Stimulated activated effector memory CD8-positive, alpha-beta T cell treated with anti-CD3 and anti-CD28 coated beads, Interleukin-12 subunit alpha, Interleukin-12 subunit beta, amount 100 ng/mL, for 72 hours (primary cell): ENCODE measurements at places on chromosomes 1 and 21.

DNA sequence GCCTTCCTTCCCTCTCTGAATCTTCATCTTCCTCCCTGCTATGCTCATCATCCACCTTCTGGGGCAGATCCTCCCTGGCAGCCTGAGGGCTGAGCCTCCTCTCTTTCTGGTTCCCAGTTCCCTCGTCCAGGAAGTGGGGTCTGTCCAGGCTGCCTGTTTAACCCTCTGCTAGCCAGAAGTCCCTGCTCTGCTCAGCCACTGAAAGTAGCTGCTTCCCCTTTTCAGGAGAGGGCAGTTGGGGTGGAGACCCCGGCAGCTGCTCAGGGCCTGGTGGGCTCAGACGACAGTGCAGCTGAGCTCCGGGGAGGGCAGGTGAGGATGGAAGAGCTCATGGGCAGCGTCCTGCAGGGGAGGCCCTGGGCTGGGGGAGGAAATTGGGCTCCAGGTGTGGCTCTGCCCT lies 43.1 kb upstream of the ETV3 start:
- DNase-seq: no peak

GRCh38 chr1:75791022-75791421 lies 5.0 kb downstream of the RABGGTB start:
- no peak for DNase-seq

DNA sequence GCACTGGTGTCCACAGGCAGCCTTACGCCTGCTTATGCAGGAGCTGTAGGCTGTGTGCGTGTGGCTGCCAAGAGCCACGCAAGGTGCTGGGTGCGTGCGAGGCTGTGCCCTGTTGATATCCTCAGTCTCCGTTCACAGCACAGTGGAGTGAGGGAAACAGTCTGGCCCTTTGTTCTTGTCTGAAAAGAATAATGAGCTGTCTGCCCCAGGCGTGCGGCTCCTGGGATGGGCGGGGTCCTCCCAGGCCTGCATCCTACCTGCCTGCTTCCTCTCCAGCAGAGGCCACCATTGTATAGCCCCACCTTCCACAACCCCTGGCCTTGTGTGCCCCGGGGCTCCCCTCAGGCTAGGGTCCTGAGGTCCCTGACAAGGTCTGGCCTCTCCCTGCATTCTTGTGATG lies 47.0 kb upstream of the KDM4A start:
- no peak for DNase-seq

GRCh38 chr1:10803971-10804820 lies 7.8 kb upstream of the CASZ1 start:
- DNase-seq: no peak

GRCh38 chr1:154791292-154792166 lies 78.6 kb downstream of the KCNN3 start:
- peak; percentile 82 for DNase-seq

- DNase-seq: no peak
These were observed 28.6 kb upstream of the JUN start for GRCh38 chr1:58812468-58812867.

DNA sequence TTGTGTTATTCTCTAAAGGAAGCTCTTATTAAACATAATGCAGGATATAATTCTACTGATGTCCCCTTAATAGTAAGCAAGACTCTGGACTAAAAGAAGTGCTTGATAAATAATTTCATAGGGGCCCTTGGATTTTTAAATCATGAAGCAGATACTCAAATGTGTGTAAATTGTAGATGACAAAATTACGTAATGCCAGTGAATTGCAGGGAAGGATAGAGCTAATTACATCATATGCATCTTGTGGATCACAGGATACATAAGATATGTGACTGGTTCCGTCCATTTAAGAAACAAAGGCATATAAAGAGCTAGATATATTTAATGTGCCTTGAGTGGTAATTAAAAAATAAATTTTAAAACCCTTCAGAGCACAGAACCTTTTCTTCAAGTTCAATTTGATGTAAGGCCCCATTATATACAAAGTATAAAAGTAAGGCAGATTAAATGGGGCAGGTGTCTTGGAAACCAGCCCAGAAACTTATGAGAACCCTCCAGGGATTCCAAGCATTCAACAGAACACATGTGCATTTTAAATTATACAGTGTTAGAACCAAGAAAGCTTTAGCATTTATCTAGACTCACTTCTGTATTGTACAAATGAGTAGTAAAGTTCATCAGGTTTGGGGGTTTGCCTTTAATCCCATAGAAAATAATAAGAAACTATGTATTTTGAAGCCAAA lies 190.4 kb downstream of the NCAM2 start:
- no peak for DNase-seq

- DNase-seq: no peak
These were observed 63.5 kb downstream of the DISC1 start for GRCh38 chr1:231690059-231690458.

DNA sequence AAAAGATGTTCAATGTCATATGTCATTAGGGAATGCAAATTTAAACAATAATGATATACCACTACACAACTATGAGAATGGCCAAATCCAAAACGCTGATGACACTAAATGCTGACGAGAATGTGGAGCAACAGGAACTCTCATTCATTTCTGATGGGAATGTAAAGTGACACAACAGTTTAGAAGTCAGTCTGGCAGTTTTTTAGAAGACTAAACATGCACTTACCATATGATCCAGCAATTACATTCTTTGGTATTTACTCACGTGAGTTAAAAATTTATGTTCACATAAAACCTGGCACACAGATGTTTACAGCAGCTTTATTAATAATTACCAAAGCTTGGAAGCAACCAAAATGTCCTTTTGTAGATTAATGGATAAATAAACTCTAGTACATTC lies 110.4 kb upstream of the C1orf21 start:
- no peak for DNase-seq

- no peak for DNase-seq
These were observed 8.5 kb downstream of the AZIN2 start for GRCh38 chr1:33089457-33089856.

DNA sequence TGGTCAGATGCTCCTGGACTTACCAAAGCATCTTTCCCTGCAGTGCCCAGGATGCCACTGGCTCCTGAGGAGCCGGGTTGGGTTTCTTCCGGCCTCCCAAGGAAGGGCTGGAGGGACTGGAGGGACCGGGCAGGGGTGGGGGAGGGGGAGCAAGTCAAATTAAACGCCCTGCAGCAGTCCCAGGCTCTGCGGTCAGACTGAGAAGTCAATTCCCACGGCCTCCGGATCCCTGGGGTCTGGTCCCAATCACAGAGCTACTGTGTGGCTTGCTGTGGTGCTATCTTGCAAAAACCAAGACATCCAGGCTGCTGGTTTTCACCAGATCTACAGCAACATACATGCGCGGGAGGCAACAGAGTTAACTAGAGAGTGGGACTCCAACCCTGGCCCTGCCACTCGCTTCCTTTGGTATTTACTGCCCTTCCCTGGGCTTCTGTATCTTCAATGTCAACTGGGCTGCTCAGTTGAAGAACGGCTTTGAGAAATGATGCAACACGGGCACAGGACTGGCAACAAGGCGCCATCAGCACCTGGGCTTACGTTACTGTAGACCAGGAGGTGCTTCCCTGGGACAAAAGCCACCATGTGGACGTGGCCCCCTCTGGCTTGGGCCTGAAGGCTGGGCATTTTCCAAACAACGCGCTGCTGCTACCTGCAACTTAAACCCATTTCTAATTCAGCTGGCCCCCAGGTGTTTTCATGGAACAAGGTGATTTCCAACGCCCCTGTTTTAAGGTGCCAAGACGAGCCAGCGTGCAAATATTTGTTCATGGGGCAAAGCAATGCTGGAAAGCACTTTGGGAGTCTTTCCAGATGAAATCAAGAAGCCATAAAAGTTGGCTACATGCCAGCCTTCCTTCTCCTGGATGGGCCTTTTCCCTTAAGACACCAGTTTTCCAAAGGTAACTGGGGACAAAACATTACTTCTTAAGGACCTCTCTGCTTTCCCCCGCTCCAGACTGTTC lies 11.5 kb downstream of the RCC2 start:
- DNase-seq: no peak

DNA sequence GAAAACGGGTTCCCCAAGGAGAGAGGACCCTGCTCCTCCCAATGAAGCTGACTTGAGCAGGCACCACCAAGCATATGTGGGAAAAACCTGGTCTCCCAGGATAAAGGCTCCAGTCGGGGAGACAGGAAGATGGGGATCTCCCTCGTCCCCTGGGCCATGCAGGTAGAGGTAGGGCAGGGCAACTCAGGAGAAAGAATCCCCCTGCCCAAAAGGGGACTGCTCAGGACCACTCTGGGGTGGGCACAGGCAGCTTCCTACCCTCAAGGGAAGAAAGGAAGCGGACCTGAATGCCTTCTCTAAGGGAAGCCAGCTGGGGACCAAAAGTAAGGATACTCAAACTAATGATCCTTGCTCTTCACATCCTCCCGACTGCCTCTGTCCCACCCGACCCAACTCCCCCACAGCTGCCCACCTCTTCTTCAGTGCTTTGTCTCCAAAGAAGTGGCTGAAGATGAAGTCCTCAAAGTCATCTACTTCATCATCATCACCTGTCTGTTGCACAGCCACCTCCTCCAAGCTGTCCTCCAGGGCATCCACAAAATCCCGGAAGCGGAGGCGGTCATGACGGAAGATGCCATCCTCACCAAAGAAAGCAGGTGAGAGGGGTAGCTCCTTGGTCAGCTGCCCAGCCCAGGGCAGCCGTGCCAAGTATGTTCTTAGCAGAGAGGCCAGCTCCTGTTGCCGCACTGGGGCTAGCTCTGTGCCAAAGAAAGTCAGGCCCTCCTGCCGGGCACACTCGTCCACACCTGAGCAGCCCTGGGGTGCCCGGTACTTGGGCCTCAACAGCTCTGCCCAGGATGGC lies 8.8 kb upstream of the PMVK start:
- no peak for DNase-seq

- no peak for DNase-seq
These were observed 212.7 kb upstream of the FGGY start for GRCh38 chr1:59083946-59084865.

DNA sequence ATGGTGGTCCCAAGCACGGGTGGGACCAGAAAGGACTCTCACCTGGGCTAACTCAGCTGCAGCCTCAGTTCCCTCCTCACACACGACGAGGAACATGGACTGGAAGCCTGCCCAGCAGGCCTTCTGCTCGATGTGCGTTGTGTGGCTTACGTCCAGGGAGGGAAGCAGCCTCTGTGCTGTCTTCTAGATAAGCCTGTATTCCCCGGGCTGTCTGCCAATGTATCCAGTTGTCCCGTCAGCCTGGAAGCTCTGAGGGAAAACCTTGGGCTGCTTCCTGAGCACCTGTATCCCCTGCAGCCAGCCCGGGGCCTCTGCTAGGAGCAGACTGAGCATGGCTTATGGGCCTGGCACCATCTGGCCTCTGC lies 10.5 kb downstream of the PCSK9 start:
- no peak for DNase-seq

- DNase-seq: no peak
These were observed 389.7 kb downstream of the LMO4 start for GRCh38 chr1:87718241-87718950.

DNA sequence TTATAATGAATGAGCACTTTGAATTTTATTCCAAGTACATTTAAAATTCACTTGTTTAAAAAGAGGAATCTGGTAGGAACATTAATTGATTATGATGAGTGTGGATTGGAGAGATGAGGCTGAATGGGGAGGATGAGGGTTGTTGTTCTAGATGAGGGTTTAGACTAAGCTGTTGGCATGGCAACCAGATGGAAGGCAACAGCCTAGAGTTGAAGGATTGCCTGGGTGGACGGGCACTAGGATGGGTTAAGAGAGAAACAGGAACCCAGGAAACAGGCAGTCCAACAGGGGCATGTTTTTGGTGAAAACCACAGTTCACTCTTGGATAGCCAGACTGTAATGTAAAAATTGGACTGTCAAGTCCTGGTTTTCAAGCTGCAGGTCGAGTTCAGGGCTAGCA lies 125.5 kb downstream of the CHRM3 start:
- DNase-seq: no peak

DNA sequence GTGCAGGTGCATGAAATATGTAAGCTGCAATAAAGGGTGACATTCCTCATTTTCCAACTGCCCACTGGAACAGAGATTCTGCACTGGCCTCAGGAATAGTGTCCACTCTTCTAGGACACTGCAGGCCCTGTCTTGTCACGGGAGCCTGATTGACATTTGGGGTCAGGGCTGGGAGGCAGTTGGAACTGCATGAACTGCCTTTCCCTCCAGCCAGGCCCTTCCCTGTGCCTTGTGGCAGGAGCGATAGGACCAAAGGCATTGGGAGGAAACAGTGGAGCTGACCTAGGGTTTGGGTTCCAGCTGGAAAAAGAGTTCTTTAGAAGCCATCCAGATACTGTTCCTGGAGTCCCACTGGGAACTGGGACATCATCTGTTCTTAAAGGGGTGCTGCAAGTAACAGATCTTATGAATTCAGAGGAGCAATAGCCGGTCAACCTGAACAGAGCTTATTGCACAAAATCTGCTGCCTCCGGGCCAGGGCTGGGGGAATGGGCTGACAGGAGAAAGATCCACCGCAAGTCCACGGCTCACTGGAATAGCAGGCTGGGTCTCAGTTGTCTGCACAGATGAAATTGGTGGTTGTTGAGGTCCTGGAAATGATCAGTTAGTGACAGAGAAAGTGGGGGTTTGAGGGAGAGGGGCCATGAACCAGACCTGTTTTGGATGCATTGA lies 451.7 kb downstream of the CAMTA1 start:
- DNase-seq: no peak

- DNase-seq: peak; percentile 69
These were observed 33.2 kb upstream of the RUNX3 start for GRCh38 chr1:24963099-24963872.

GRCh38 chr1:208269338-208269666 lies 25.1 kb upstream of the PLXNA2 start:
- no peak for DNase-seq

- DNase-seq: peak; percentile 47
These were observed 62.6 kb downstream of the CDC14A start for GRCh38 chr1:100414693-100415497.

- no peak for DNase-seq
These were observed 68.4 kb upstream of the TINAGL1 start for GRCh38 chr1:31507676-31508530.

DNA sequence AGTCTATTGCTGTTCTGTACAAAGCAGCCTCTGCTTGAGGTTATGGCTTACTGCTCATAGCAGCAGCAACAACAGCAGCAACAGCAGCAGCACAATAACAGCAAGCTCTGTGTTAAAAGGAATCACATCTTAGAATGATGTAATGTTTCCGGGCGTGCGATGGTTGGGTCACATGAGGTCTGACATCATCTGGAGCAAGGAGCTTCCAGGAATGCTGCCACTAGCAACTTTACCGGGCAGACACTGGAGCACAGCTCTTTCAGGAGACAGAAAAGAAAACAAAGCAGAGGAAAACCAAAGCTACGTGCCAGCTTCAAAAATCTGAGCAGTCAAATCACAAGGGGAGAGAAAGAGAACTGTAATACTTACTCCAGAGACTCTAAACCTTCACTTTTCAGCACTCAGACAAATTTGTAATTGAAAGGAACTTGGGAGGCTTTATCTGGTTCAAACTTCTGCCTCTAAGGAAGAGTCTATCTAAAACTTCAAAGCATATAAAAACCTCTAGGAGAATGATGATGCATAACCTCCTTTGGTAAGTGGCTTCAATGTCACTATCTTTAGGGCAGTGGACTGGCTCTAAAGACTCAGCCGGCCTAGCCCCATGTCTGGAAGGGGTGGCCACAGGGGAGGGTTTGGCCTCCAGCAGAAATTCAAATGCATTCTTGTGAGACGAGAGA lies 28.3 kb upstream of the RAB3GAP2 start:
- DNase-seq: no peak

GRCh38 chr1:61124078-61124477 lies 41.7 kb downstream of the NFIA start:
- DNase-seq: no peak

GRCh38 chr21:38848187-38848609 lies 42.5 kb downstream of the ETS2 start:
- DNase-seq: no peak

- DNase-seq: no peak
These were observed 48.7 kb upstream of the PLA2G4A start for GRCh38 chr1:186780076-186780475.
